Occipital lobe (tissue), 3 donors: ENCODE measurements at places on chromosomes 2 and 18. TPM values are rescaled to one million over a fixed set of nuclear protein-coding genes. Genes with fewer than 3 reads are reported as not detected.

The TMEM247 gene
- not detected for total RNA-seq

The ELOA2 gene
- not detected for total RNA-seq

The TIA1 gene
- total RNA-seq = 461 TPM

The PFN4 gene
- 0.47 TPM for total RNA-seq

The C2orf72 gene
- 32.4 TPM for total RNA-seq

The CTAGE1 gene
- not detected for total RNA-seq

The FAM136A gene
- total RNA-seq = 28.2 TPM

The NT5C1B gene
- total RNA-seq = not detected

The MYCN gene
- 75.5 TPM for total RNA-seq

The UGT1A8 gene
- not detected for total RNA-seq

The ALLC gene
- total RNA-seq = not detected

The BCL11A gene
- total RNA-seq = 128 TPM

The SNED1 gene
- total RNA-seq = 3.3 TPM

The SERPINB12 gene
- total RNA-seq = not detected

The CDH2 gene
- 200 TPM for total RNA-seq

The GREB1 gene
- 1.4 TPM for total RNA-seq

The KCNF1 gene
- total RNA-seq = 13.3 TPM

The TUBB8B gene
- total RNA-seq = not detected

The SALL3 gene
- total RNA-seq = 7.6 TPM

The DYTN gene
- total RNA-seq = not detected

The FEV gene
- not detected for total RNA-seq

The SOX11 gene
- total RNA-seq = 413 TPM

The ACKR3 gene
- total RNA-seq = 20.3 TPM

The CREG2 gene
- 4.8 TPM for total RNA-seq

The IL1R2 gene
- total RNA-seq = not detected

The TUBA3D gene
- total RNA-seq = not detected
